RPMI7951 (cell line): ENCODE measurements at places on chromosomes 13 and 19.

DNA sequence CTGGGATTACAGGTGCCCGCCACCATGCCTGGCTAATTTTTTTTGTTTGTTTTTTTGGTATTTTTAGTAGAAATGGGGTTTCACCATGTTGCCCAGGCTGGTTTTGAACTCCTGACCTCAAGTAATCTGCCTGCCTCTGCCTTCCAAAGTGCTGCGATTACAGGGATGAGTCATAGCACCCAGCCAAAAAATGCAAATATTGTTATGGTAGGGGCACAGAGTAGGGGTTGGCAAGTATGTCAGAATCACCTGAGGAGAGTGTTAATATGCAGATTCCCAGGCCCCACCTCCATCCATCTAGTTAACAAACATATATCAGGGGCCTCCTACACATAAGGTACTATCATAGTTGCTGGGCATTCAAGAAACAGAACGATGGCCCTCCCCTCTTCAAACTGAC lies 44.7 kb downstream of the VAV1 start:
- no peak for DNase-seq

- DNase-seq = no peak
Measured at GRCh38 chr13:49368688-49369087, 75.2 kb downstream of the CAB39L start.

GRCh38 chr19:28289295-28290063 lies 923.5 kb downstream of the UQCRFS1 start:
- DNase-seq = peak; percentile 75

DNA sequence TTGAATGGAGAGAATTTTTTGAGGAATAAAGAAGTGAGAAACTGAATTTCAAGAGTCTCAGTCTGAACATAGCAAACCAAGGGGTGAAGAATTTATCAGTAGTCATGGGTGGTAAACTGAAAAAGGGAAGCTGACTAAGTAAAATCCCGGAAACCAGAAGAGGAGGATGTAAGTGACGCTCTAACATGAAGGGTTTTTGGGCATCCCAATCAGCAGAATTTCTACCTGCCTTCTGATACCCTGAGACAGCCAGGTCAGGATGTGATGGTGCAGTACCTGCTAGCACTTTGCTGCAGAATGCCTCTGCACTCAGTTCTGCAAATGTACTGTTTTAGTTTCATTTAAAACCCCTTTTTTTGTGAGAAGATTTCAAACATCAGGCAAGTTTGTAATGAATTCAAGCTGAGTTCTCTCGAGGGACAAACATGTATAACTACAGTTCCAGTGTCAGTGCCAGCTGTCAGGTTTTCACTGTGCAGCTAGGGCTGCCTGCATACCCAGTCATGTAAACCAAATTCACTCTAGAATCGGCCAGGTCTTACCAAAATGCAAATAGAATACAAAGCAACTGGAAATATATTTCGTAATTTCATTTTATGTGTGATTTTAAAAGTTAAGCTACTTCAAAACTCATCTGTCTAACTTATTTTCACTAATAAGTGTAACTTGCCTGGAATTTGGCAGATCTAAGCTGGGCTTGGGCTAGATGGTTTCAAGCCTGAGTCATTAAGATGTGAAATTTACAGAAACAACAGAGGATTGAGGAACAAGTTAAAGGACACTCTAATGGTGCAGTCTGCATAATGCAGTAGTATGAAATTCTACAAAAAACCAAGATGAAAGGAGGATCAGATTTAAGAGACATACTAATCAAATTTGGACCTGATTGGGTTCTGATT lies 13.8 kb downstream of the METTL21C start:
- no peak for DNase-seq

- no peak for DNase-seq
Measured at GRCh38 chr19:56174086-56174485, 1.7 kb upstream of the GALP start.

DNA sequence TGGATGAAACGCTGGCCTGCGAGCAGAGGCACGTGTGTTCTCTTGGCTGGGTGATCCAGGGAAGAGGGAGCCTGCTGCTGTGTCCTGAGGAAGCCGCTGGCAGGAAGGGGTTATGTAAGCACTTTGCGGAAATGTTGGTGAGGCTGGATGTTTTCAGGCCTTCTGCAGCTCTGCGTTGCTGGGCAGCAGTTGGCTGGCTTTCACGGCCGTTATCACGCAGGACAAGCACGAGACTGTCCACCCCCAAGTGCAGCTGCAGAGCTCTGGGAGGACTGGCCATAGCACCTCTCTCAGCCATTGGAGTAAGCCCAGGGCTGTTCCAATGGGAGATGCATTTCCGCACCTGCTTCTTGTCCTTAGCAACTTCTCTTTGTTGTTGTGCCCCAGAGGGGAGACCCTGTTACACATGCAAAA lies 146.9 kb upstream of the SOX21 start:
- no peak for DNase-seq

GRCh38 chr19:36140304-36141038 lies 605 bp downstream of the CAPNS1 start:
- peak; percentile 62 for DNase-seq

- peak; percentile 97 for DNase-seq
Measured at GRCh38 chr19:2061495-2062388, 10.7 kb upstream of the MKNK2 start.

DNA sequence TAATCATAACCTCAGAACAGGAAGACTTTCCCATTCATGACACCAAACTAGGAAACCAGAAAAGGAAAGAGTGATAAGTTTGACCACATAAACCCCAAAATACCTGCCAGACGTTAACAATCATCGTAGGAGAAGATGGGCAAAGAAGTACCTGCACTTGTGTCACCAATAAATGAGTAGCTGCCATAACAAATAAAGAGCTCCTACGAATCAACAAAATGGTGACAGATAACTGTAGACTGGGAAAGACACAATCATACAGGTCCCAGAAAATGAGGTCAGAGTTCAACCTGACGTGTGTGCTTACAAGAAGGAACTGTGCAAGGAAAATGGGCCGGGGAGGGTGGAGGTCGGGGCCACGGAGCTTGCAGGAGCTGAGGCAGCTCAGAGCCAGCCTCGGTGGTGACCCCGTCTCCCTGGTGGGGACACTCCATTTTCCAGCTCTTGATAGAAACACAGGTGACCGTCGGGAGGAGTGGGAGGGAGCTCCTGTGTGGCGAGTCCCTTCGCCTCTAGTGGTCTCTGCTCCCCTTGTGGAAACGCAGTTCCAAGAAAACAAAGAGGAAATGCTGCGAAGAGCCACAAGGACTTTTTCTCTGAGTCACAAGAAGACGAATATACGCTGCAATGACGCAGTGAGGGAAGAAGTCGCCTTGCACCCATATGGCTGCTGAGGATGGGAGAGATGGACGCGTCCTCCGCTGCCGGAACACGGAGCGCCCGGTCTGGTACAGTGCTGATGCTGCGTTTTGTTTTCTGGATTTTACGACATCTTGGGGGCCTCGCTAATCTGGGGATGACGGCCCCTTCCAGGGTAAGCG lies 9.5 kb downstream of the PIP5K1C start:
- no peak for DNase-seq
